Muscle of leg (tissue), 16 donors: ENCODE measurements at places on chromosomes 1 and 21. TPM values are rescaled to one million over a fixed set of nuclear protein-coding genes. Genes with fewer than 3 reads are reported as not detected.

Gene FAM229A
- total RNA-seq, result 5.3 TPM

Gene KRTAP20-1
- not detected for total RNA-seq

Gene KRTAP19-4
- not detected for total RNA-seq

DNA sequence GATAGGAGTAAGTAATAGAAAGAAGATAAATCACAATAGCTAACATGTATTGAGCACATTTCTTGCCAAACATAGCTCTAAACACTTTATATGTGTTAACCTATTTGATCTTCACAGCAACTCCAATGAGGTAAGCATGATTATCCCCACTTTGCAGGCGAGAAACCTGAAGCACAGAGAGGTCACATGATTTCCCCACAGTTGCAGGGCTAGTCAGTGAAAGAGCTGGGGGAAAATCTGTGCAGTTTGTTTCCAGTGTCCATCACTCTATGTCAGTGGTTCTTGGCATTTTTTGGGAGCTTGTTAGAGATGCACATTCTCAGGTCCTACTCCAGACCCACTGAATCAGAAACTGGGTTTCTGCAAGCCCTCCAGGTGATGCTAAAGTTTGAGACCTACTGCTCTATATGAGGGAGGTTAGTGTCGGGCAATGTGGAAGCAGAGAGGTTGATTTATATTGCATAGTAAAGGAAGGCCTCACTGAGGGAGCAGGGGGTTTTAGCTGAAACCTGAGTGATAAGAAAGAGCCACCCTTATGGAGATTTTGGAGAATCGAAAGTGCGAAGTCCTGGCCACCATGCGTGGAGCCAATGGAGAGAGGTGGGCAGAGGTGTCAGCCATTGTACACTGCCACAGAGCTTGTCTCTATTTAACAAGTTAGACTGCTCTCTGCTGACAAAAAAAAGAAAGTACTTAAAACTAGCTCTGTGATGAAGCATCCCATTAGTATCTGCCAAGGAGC is 20.9 kb downstream of the MCOLN3 start:
- peak; percentile 13 for DNase-seq

Gene HSPB7
- 39.5 TPM for total RNA-seq

DNA sequence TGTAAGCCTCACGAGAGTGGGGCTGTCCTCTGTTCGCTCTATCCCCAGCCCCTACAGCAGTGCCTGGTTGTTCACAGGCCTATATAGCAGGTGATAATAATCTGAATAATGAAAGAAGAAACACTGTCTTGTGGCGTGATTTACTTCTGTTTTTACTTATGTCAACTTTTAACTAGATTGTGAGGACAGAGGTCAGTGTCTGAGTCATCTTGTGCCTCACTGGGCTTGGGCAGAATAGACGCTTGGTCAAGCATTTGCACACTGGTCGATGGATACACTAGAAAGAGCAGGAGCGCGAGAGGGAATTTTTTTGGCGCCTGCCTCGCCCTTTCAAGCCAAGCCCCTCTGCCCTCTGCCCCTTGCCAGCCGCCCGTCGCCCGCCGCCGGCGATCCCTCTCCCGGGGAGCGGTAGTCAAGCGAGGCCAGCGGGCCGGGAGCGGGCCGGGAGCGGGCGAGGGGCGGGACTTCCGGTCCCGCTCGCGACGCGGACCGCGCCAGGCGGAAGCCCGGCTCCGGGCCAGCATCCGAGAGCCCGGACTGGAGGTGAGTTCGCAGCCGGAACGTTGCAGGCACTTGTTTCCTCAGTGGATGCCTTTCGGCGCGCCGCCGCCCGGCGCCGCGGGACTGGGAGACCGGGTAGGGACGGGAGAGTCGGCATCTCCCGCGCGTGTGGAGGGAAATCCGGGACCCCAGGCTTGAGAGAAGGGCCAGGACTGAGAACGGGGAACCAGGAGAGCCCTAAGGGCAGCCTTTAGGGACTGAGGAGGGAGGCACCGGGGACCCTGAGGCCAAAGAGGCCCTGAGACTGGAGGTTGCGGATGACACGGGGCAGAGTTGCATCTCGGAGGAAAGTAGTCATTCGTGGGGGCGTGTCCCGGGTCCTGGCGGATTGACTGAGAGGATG is at the start of gene DISP1:
Gene DISP1 (plus strand): TSS at position 504 of the 904 bp plus-strand sequence. CDS start 127,785 bp downstream, outside the sequence.
- DNase-seq, result peak; percentile 90

DNA sequence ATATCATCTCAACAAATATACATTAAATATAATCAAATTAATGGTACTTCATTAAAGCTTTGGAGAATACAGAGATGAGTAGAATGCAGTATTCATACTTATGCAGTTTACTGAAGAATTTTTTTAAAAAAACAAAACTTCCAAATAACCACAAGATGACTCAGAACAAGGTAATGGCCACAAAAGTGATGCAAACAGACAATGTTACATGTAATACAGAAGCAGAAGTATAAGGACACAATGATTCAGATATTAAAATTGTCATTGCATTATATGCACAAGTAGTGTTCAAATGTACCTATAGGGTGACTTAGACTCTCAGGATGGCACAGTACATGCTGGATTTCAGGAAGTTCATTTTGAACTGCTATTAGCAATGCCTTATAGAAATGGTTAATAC is 227.2 kb upstream of the ST6GALNAC5 start:
- DNase-seq, result no peak

- DNase-seq, result no peak
Measured at GRCh38 chr1:22864886-22865285, 107.8 kb downstream of the LACTBL1 start.

DNA sequence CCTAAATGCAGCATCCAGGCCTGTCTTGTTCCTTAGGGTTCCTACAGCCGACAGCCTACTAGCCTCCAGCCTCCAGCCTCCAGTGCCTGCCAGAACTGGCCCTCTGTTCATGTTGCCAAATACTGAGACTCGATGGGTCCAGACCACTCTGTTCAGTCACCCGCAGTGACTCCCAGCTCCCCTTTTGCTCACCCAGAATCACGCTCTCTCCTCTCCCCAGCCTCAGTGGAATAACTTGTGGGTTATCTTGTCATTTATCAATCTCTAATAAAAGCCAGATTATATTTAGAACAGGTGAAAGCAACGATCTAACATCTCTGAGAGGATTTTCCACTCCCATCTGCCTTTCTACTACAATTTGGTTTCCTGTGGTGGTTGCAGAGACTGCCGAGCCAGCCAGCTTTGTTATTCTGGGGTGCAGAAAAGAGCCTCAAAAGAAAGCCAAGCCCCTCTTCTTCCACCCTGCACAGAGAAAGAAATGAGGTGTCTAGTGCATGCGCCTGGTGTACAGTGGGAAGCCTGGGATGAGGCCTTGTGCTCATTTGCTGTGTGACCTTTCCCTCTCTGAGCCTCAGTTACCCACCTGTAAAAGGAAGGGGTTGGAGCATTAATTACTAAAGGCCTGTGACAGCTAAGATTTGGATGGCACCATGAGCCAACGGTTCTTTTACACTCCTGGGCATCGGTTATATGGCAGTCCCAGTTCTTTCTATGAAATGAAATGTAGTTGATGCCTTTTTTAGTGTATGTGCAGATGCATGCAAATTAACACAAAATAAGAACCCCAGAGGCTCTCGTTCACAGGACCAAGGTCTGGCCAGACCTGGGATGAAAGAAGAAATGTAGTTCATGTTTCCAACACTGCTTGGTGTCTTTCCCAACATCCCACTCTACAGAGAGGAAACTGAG is 42.9 kb upstream of the ID3 start:
- DNase-seq, result no peak
